Activated CD4-positive, alpha-beta T cell treated with anti-CD3 and anti-CD28 coated beads, Interleukin-2, amount 10 ng/mL, durations not matched to agents 7 days and 5 days (primary cell): ENCODE measurements at places on chromosomes 6 and 20.

DNA sequence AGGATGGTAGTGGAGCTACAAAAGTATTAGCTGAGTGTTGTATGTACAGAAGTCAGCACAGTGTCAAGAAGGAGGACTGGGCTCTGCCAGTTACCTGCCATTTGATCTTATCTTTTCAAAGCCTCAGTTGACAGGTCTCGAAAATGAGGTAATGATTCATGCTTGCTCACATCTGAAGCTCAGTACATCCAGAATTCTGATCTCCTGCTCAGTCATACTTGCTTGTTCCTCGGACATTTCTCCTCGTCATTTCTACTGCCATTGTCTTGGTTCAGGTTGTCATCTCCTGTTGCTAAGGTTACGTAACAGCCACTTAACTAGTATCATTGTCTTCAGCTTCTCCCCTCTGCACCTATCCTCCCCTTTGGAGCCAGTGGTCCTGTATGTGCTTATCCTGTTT lies 89.5 kb downstream of the SLX4IP start:
- H3K27ac ChIP-seq, result no peak overlapping the region
- H3K27me3 ChIP-seq, result no peaks in the 10 kb centered on the region
- H3K4me3 ChIP-seq, result no peak overlapping the region
- DNase-seq, result no peak
- peaks cover 7% of the 10 kb centered on the region for H3K36me3 ChIP-seq
- peaks cover 31% of the 10 kb centered on the region for H3K4me1 ChIP-seq

- H3K36me3 ChIP-seq, result no peaks in the 10 kb centered on the region
- H3K27ac ChIP-seq, result no peak overlapping the region
- DNase-seq, result no peak
- H3K27me3 ChIP-seq, result no peaks in the 10 kb centered on the region
These were observed 27.3 kb upstream of the GRM4 start for GRCh38 chr6:34172961-34173775.

DNA sequence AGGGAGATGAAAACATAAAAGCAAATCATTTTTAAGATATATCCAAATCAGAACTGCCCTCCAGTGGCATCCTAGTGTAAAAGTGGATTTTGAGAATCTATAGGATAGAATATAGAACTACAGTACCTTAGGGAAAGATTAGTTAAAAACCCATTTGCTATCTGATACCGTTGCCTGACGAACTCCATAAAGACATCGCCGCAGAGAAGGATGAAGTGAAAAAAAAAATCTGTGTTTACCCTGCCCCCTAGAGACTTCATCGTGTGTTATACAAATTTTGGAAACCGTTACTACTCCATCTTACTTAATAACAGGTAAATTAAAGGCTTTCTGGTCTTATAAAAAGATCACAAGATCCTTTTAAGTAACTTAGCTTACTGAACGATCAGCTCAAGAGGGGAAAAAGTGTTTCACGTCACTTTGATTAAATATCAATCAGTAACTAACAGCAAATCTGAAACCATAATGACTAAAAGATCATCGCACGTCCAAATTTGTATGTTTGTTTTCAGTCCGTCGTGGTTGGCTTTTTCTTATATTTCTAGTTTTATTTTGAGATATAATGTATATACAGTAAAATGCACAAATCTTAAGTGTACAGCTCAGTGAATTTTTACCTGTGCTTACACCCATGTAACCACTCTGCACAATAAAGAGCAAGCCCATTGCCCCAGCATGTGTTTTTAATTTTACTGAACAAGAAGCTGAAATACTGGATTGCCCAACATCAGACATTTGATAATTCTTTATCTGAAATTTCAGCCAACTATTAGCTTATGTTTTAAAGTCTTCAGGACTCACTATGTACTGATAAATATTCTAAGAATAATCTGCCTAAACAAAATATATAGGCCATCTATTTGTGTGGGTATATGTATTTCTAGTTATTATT lies 881 bp upstream of the MCM3 start:
- peaks cover 50% of the 10 kb centered on the region for H3K4me1 ChIP-seq
- H3K27ac ChIP-seq, result no peak overlapping the region
- no peaks in the 10 kb centered on the region for H3K27me3 ChIP-seq
- DNase-seq, result no peak
- no peak overlapping the region for H3K4me3 ChIP-seq

- H3K4me3 ChIP-seq, result no peak overlapping the region
- peaks cover 10% of the 10 kb centered on the region for H3K36me3 ChIP-seq
- no peaks in the 10 kb centered on the region for H3K27me3 ChIP-seq
- H3K27ac ChIP-seq, result no peak overlapping the region
- DNase-seq, result no peak
These were observed 27.1 kb downstream of the TASP1 start for GRCh38 chr20:13611611-13612125.

DNA sequence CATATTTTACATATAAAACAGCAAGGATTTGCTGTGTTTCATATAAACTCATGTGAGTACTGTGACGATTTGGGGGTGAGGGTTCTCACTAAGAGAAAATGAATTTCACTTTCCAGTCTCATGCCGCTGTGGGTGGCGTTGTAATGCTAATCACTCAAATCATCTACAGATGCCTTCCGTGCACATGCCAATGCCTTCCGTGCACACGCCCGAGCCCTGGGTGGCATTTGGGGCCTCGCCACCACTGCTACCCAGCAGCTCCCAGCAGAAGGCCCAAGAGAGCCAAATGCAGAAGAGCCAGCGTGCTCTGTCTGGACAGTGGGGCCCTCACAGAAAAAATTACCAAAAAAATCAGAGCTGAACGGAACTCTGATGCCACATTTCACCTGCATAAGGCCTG lies 53.7 kb downstream of the WDR27 start:
- no peaks in the 10 kb centered on the region for H3K27me3 ChIP-seq
- no peak for DNase-seq
- no peak overlapping the region for H3K27ac ChIP-seq
- H3K4me1 ChIP-seq, result no peaks in the 10 kb centered on the region
- H3K36me3 ChIP-seq, result no peaks in the 10 kb centered on the region
- no peak overlapping the region for H3K4me3 ChIP-seq
